ENCODE measurements at places on chromosomes 13 and 19. TPM values are rescaled to one million over a fixed set of nuclear protein-coding genes. Genes with fewer than 3 reads are reported as not detected.

Gene CCDC169
- total RNA-seq = not detected

Gene LAIR1
- total RNA-seq = not detected

Gene LYL1
- total RNA-seq = not detected

Gene ASPDH
- total RNA-seq = not detected

Gene CCDC8
- 0.12 TPM for total RNA-seq

Gene GARRE1
- total RNA-seq = 7.4 TPM

Gene S1PR2
- total RNA-seq = 1.9 TPM

Gene ZNF536
- total RNA-seq = not detected

Gene TBCB
- total RNA-seq = 369 TPM

Gene ZNF816
- total RNA-seq = 15.9 TPM

Gene CGB8
- not detected for total RNA-seq

Gene KCNRG
- not detected for total RNA-seq

Gene TINCR
- not detected for total RNA-seq

Gene METTL21C
- not detected for total RNA-seq

Gene OR7C1
- not detected for total RNA-seq

DNA sequence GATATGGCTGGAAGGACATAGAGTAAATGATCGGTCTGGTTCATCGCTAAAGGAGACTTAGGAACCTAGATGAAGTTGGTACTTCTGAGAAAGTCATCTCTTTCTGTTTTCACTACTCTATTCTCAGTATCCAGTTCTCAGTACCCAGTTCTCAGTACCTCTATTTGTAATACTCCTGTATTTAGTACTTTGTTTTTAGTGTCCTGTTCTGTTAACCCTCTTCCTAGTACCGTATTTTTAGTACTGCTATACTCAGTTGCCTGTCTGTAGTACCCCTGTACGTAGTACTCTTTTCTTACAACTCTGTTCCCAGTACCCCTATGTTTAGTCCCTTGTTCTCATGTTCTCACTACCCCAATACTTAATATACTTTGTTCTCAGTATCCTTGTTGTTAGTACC lies 1.2 kb downstream of the RFXAP start:
- DNase-seq = no peak

- DNase-seq = no peak
These were observed 2584.1 kb upstream of the PCDH20 start for GRCh38 chr13:63999614-64000305.

DNA sequence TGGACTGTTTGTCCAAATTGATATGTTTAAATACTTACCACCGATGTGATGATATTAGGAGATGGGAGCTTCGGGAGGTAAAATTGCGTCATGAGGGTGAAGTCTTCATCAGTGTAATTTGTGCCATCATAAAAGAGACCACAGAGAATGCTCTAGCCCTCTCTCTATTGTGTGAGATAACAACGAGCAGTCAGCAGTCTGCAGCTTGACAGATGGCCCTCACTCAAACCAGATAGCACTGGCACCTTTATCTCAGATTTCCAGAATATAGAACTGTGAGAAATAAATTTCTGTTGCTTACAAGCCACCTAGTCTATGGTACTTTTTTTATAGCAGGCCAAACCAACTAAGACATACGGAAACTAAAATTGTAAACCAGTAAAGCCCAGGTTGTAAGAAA lies 1718.9 kb upstream of the MIR17HG start:
- no peak for DNase-seq

DNA sequence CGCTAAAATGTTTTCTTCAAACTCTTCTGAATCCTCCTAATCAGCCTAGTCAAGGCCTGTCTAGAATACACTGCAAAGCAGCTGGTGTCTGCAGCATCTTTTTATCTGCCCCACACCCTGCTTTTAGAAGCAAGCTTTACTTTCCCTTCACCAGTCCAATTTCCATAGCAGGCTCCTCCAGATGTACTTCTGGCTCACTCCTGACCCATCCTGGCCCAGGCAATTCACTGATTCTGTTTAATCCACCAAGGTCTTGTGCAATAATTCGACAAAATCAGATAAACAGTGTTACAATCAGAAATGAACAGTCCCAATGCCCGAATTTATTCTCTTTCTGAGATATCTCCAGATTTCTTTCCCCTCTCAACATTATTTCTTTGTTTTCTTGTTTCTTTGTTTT lies 415.2 kb upstream of the SGCG start:
- no peak for DNase-seq

GRCh38 chr13:31121379-31122140 lies 40.1 kb downstream of the HSPH1 start:
- DNase-seq = no peak

GRCh38 chr19:48619692-48620585 lies 633 bp downstream of the SPHK2 start:
- DNase-seq = no peak

DNA sequence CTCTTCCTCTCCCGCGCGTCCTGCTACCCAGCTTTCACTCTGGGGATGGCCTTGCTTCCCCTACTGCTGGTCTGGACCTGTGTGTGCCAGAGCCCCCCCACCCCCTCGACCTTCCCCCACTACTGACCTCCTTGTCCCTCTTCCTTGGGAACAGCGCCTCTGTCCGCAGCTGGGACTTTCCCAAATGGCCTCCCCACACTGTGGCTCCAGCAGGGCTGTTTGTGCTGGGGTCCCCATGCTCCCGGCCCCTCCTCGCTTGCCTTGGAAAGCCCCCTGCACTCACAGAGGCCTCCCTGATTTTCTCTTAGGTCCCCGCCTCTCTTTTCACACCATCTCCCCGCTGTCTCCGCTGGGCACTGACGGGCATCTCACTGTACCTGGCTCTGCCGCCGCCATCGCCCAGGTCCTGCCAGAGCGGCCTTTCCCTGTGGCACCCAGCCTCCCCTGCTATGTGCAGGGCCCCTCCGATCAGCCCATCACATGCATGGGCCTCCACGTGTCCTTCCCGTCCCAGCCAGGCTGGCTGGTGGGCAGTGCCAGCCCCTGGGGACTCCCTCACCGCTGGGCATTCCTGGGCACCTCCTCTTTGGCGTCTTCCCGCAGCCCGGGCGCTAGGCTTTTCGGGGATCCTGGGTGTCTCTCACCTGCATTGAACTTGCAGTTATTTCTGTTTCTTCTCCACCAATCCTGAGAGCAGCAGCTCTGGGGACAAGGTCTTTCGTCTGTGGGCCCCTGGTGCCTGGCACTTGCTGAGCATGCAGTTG lies 118.7 kb downstream of the ATP11A start:
- DNase-seq = no peak

DNA sequence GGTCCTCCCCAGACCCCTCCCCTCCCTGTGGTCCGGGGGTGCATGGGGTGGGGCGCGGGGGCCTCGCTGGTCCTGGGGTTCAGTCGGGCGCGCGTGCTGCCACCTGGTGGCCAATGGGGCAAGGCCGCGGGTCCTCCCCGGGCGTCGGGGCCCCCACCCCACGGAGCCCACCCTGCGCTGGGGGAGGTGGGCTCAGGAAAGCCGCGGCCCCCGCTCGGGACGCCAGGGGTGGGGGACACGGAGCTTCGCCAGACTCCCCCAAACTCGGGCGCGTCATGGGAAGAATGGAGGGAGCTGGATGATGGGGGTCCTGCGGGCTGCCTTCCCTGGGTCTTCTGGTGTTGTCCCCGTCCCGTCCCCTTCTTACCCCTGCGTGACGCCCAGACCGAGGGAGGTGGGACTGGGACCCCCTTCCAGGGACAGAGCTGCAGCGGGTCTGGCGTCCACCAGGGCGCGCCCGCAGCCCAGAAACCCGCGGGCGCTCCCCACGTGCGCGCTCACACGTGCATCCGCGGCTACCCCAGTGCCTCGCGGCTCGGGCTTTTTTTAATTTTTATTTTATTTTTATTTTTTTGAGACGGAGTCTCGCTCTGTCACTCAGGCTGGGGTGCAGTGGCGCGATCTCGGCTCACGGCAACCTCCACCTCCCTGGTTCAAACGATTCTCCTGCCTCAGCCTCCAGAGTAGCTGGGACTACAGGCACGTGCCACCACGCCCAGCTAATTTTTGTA lies 19.8 kb upstream of the TCF3 start:
- DNase-seq = peak; percentile 22

- peak; percentile 99 for DNase-seq
These were observed 564 bp downstream of the SIGLECL1 start for GRCh38 chr19:51251468-51251820.

DNA sequence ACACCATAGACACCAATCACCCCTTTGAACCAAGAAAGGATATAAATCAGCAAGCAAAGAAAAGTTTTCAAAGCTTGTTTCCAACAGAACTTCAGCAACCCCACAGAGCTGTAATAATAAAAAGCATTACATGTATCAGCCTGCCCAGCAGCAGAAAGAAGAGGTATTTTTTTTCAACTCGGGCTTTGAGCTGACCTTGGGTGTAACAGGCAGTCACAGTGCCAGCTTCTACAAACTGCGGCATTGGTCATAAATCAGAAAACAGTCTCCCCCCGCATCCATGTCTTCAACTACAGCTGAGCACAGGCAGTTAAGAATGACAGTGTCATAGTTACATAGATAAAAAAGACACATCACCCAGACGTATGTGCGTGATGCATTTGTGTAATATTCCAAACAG lies 671.0 kb upstream of the SLITRK1 start:
- no peak for DNase-seq

DNA sequence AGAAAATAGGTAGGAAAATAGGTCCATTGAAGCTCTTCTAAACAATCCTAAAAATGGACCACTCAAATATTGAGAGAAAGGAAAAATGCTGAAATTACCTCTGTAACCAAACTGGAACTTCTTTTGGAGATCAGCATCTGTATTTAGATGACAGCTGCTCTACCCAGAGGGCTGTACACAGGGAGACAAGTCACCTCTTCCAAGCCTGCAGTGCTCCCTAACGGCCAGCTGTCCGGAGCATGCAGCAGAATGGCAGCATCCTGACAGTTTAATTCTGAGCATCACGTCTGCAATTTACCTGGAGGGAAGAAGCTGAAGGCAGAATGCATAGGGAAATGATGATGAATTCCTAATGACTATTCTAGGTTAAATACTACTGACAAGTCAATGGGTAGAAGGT lies 62.8 kb upstream of the DIAPH3 start:
- no peak for DNase-seq

DNA sequence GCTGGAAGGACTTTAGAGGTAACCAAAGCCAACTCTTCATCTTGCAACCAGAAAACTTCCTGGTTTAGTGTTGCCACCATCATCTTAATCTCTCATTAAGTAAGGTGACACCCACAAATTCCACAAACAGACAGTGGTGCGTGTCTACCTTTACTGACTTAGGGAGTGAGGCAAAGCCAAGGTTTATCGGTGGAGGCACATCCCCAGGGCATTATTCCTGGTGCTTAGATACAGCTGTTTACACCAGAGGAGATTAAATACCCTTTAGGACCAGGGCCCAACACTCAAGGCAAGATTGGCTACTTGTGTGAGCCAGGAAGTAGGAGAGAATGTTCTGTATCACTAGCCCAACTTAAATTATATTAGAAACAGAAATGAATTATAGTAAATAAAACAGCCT lies 9.5 kb downstream of the STOML3 start:
- no peak for DNase-seq

GRCh38 chr19:38742906-38743305 lies 1.4 kb downstream of the CAPN12 start:
- no peak for DNase-seq

DNA sequence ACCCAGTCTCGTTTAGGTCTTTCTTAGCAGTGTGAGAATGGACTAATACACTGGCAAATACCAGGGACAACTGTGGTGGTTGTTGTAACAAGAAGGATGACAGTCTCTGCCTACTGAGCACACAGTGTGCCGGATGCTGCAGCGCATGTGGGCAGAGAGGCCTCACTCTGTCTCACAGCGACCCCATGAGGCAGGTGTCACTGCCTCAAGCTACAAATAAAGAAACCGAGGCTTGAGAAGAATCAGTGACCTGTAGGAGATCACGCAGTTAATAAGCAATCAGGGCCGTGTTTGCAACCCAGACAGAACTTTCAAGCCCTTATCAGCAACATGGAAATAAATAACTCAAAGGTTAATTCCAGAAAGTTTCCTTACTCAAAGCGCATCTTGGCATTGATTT lies 40.5 kb upstream of the GAS6 start:
- no peak for DNase-seq

DNA sequence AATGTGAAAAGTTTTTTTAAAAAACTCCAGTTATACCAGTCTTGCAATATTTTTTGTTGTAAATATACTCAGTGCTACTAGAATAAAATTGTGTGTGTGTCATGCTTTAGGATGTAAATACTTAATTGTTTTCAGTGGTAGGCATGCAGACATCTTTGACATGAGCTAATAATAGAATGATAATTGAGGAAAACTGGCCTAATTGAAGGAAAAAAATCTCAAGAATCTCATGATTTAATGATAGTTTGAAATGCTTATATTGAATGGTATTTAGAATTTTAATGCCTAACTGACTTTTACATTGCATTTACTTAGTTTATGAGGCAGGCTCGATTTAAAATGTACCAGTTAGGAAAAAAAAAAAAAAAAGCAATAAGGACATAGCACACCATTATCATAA lies 3.2 kb upstream of the MAB21L1 start:
- no peak for DNase-seq

- no peak for DNase-seq
These were observed 177.3 kb downstream of the TSHZ3 start for GRCh38 chr19:31171936-31172335.

DNA sequence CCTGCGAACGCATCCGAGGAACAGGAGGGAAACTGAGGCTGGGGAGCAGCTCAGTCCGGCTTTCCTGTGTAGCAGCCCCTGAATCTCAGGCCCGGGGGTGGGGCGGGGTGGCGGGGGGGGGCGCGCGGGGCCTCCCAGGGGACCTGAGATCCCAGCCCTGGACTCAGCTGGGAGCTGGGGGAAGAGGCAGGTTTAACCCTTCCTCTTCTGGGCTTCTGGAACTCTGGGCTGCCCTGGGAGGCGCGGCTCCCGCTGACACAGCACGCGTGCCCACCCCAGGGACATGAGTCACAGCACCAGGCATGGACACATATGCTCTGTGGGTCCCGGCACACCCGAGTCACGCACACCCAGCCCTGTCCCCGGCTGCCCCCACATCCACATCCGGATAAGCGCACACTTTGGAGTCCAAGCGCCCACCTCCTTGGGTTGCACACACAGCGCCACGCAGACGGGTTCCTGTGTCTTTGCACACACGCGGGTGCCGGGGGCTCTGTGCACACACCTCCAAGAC lies 3.5 kb upstream of the CIRBP start:
- peak; percentile 54 for DNase-seq

GRCh38 chr13:24307211-24308067 lies 1.9 kb upstream of the C1QTNF9 start:
- no peak for DNase-seq

DNA sequence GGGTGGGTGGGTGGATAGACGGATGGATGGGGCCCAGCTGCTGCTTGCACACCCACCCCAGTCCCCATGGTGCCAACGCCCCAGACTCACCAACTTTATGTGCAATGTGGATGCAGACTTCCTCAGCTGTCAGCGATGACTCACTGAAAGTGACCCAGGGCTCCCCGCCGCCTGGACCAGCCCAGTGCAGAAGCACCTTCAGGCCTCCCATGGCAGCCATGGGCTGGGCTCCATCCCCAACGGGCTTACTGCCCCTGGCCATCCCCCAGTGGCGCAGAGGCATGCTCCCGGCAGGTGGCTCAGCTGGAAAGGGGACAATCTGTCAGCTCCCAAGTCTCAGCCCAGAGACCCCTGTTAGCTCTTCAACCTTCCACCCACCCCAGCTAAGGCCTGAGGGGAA lies 2.2 kb downstream of the TYK2 start:
- no peak for DNase-seq

All from Caki2 (cell line).